ENCODE measurements at places on chromosomes 16 and 17.

GRCh38 chr17:41060052-41060604 lies at the start of gene KRTAP2-3:
TSS of gene KRTAP2-3 (minus strand) at chr17:41060114. CDS start at chr17:41060050, 64 bp downstream.
- peak; percentile 54 for DNase-seq

DNA sequence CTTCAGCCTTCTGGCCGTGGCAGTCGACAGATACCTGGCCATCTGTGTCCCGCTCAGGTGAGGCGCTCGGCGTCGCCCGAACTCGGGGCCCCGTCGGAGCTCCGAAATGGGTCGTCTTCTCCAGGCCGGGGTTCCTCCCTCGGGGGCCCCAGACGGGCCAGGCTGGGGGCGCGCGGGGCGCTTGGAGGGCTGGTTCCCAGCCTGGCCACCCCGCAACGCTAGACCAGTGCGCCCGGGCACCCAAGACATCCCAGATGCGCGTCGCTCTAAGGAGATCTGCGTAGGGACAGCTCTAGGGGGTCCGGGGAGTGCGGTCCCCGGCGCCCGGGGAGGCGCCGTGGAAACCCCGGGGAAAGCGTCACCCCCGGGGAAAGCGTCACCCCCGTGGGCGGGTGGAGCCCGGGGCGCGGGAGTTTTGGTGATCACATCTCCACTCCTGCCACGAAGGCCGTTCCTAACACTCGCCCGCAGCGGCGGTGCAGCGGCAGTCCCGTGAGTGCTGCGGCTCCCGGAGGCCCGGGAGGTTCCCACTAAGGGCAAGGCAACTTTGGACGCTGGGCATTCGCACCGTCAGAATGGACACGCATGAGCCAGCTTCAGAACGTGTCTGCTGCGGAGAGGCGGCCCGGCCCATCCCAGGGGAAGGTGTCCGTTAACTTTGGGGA lies 729 bp downstream of the ADORA2B start:
- DNase-seq = no peak

- DNase-seq = no peak
Observed at GRCh38 chr17:75899353-75899752, 2.6 kb upstream of the TRIM65 start.

GRCh38 chr17:34556384-34556783 lies 23.0 kb upstream of the TMEM132E start:
- no peak for DNase-seq

GRCh38 chr17:49388290-49388640 lies 26.2 kb upstream of the ZNF652 start:
- DNase-seq = no peak

GRCh38 chr16:11235703-11235991 lies 20.4 kb downstream of the SOCS1 start:
- DNase-seq = no peak

DNA sequence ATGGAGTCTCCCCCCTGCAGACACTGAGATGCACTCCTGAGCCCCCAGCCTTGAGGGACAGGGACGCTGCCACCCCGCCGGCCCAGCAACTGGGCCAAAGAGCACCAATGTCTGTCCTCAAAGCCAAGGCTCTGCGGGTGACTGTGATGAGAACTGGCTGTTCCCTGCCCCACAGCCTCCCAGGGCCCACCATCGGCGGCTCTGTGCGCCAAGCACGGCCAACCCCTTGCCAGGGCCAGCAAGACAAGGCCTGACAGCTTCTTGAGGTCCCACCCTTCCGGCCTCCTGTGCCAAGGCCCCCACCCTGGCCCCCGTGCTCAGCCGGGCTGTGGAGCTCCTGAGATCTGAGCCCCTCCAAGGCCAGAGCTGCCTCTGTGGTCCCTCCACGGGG lies 34.2 kb upstream of the PABPN1L start:
- no peak for DNase-seq

DNA sequence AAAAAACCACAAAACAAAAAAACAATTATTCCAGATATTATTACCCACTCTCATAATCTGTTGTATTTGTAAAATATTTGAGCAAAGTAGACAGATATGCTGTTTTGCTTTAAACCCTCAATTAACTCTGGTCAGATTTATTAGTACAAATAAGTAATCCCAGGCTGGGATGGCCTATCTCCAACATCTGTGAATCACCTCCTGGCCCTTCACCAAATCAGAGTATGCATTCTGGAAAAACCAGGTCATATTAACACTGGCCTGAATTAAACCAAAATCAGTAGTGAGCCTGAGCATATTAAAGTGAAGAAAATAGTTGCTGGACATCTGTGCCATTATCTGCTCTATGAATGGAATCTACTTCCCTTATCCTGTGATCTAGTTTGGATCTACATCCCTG lies 41.0 kb downstream of the STAT3 start:
- no peak for DNase-seq

GRCh38 chr17:319266-319665 lies 33.3 kb downstream of the RPH3AL start:
- no peak for DNase-seq

DNA sequence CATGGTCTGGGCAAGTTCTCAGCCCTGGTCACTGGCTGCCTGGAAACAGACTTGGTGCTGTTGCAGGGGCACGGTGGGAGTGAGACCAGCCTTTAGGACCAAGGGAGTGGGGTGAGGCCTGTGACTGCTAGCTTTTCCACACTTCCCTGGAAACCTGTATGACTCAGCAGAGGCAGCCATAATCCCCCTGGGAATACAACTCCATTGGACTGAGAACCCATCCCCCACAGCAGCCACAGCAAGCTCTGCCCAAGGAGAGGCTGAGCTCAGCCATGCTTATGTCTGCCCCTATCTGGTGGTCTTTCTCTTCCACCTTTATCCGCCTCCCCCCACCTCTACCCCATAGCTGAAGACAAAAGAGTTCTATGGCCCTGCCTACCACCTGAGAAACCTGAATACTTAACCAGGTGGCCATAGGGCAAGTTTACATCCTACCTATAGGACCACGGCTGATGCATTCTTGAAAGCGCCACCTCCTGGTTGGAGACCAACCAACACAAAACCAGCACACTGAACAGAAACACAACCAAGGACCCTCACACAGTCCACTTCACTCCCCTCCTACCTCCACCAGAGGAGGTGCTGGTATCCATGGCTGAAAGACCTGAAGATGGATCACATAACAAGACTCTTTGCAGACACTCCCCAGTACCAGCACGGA lies 816.2 kb upstream of the SOX9 start:
- DNase-seq = no peak

DNA sequence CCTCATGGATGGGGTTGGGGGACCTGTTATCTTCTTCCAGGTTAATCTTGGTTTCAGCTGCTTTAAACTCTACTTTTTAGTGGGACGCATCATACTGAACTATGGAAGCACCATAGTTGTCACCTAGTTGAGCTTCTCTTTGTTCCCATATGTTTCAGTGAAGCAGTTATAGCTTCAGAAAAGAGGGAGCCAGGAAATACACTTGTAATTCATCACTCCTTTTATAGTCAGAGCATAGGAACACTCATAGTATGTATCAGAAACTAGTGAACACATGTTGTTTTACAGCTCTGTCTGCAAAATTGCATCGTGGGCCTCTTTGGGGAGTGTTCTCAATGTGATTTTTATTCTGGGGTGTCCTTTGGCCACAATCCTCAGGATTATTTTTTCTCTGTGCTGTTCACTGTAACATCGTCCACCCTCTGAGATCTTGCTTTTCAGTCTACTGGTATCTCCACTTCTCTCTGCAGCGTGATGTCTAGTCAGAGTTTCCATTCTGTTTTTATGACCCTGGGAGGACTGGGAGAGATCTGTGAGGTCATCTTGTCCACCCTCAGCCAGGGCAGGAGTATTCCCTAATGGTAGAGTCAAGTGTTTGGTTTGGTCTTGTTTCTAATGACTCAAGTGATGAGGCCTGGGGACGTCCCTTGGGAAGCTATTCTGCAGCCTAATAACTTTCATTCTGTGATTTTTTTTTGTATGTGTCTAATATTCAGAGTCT lies 585.4 kb downstream of the WWOX start:
- no peak for DNase-seq

- no peak for DNase-seq
Observed at GRCh38 chr17:40612599-40613244, 34.9 kb downstream of the SMARCE1 start.

DNA sequence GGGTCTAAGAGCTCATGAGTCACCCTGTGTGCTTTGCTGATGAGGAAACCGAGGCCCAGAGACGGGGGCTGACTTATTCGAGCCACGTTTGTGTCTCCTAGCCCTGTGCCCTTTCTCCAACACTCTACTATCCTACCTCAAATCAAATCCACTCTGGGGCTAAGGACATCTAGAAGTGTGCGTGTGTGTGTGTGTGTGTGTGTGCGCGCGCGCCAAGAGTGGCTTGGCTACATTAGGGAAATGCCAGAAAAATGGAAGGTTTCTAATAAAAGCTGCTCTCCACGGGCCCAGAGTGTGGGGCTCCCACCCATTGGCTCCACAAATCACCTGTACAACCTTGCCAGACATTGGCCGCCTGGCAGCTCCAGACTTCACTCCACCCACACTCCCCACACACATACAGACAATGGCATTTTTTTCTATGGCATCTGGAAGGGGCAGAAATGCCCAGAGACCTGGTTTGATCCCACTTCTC lies 30.3 kb upstream of the PHOSPHO1 start:
- DNase-seq = no peak

- DNase-seq = no peak
Observed at GRCh38 chr17:32933881-32934280, 5.9 kb downstream of the TMEM98 start.

DNA sequence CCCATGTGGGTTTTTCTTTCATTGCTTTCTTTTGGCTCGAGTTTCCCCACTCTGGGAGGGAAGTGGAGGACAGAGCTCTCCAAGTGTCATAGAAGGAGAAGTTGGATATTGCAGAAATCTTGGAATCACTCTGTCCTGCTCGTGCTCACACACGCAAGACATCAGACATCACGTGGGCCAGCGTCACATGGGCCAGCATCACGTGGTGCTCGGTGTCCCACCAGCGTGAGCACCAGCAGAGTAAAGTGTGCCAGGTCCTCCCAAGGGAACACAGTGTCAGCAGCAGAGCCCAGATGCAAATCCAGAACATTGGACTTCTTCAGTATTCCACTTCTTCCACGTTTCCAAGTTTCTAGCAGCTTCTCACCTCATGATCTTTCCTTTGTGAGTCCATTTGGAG lies 327.0 kb downstream of the FOXL1 start:
- no peak for DNase-seq

DNA sequence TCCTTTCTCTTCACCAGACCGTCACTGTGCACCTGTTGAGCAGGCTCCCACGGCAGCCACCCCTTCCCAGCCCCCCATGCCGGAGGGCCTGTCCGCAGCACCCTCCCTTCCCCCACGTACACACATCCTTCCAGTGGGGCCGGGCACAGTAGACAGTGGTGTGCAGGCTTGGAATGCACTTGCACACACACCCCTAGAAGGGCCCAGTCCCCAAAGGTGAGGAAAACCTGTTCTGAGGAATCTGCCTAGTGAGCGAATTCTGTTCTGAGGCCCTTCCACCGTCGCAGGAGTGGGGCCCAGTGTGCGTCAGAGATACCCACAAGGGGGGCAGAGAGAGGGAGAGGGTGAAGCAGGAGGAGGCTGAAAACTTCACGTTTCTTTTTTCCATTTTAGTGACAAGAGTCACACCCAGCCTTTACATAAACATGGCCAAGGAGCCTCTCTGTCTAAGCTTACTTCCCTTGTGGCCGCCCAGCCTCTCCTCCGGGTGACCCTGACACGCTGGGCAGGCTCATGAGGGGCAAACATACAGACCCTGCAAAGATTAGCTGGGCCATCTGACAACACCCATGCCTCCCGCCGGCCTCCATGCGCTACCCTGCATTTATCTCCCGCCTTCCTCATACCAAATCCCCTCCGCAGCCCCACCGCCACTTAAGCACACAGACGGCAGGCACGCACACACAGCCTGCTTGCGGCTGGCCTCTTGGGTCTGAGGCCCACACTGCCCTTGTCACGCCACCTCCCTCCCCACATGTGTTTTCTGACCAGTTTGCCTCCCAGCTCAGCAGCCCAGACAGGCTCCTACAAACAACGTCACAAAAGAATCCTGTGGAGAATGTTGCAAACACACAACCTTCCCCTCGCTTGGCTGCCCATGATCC lies 1.8 kb downstream of the ZBTB4 start:
- peak; percentile 24 for DNase-seq

DNA sequence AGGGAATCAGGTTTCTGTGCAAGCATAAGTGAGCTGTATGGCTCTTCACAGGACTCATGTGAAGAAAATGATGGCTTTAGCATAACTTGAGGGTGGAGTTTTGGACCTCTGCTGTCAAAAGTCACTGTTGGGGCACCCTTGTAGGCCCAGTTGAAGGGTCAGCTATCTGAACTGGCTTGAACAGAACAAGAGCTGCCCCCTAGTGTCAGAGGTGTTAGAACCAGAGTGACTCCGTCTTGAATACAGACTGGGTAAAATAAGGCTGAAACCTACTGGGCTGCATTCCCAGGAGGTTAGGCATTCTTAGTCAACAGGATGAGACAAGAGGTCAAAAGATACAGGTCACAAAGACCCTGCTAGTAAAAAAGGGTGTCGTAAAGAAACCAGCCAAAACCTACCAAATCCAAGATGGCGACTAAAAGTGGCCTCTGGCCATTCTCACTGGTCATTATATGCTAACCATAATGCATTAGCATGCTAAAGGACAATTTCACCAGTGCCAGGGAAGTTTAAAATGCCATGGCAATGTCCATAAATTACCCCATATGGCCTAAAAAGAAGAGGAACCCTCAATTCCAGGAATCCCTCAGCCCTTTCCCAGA lies 484.0 kb upstream of the ERCC4 start:
- DNase-seq = no peak

Data from fibroblast of the conjunctiva (primary cell).